ENCODE measurements at places on chromosomes 2 and 18.
A peak's percentile ranks its signal among the peaks of the same experiment; 100 is the strongest.

- no peak for DNase-seq
These were observed 255.5 kb downstream of the ETAA1 start for GRCh38 chr2:67652679-67653078.

- DNase-seq = no peak
These were observed 580.6 kb upstream of the VRK2 start for GRCh38 chr2:57465967-57466366.

GRCh38 chr2:174836377-174836994 is 72.2 kb upstream of the CHRNA1 start:
- DNase-seq = no peak

DNA sequence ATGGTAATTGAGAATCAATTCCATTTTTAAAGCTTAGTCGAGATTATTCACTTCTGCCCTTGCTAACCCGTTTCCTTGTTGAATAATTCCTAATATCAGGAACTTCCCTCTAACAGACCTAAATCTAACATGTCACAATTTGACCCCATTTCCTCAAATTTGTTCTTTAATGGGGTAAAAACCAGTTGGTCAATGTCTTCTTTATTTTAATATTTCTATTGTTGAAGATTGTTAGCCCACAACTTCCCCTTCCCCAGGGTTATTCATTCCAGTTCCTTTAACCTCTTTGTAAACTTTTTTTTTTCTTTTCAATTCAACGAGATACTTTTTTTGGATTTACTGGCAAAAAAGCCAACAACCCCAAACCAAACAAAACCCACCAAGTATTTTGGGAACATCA is 7.3 kb downstream of the TNFRSF11A start:
- DNase-seq = no peak

GRCh38 chr18:47175898-47176575 is at the start of gene IER3IP1:
Gene IER3IP1 (minus strand): TSS chr18:47176364. CDS start chr18:47176277, 87 bp downstream.
- DNase-seq = peak; percentile 44

DNA sequence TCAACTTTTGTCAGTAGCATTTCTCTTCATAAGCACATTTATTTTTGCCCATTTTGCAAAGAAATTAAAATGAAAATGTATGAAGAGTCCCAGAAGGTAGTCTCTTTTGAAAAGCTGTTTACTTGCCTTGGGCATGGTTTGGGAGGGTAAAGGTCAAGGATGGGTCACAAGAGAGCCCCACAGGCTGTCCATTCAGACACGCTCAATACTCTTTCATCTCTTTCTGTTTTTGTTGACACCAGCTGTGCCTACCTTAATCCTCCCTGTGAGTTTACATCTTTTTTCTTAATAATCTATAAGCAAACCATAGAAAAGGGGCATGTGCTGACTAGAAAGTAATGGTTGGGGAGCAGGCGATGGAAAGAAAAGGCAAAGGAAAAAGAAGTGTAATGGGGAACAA is 49.6 kb upstream of the KLF7 start:
- no peak for DNase-seq

DNA sequence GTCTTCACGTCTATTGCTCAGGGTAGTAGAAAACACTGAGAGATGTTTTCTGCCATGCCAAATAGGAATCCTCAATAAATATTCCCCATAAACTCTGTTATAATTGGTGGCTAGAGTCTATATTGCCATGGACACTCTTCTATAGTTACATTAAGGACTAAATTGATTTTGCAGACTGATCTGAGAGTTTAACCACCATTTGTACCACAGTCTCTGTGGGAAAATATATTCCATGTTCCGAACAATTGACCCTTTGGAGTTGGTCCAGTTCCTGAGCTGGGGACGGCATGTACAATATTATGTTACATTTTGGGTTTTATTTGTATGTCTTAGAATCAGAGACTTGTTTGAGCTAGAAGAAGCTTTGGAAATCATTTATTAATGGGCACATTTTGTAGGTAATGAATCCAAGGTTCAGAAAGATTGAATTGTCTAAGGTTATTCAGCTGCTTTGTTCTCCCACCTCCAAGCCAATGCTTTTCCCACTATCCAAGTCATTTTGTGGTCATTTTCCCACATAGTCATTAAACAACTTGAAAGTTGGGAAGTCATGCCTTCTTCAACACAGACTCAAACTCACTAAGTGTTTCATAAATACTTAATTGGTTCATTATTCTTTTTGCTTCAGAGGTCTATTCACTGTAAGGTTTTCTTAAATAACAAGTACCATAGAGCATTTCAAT is 5.1 kb upstream of the PPP1CB start:
- DNase-seq = no peak

DNA sequence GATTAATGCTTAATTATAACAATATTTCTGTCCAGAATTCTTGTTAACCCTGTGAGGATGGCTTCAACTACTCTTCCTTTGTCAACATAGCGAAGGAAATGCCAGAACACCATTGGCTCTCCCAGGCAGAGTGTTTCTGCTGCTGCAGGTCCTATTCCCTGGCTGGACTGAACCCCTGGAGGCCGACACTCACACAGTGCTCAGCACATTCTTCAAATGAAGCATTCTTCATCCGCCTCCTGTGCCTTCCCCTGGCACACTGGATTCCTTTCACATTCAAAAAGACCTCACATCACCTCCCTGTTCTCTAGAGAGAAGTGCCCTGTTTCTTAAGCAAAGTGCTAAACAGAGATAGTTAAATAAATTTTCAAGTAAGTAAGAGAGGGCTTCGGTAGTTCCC is 187.3 kb upstream of the MSH6 start:
- DNase-seq = no peak

- no peak for DNase-seq
These were observed 23.6 kb downstream of the ZBTB7C start for GRCh38 chr18:48385596-48385995.

- DNase-seq = no peak
These were observed 36.8 kb upstream of the ERCC3 start for GRCh38 chr2:127330753-127331152.

DNA sequence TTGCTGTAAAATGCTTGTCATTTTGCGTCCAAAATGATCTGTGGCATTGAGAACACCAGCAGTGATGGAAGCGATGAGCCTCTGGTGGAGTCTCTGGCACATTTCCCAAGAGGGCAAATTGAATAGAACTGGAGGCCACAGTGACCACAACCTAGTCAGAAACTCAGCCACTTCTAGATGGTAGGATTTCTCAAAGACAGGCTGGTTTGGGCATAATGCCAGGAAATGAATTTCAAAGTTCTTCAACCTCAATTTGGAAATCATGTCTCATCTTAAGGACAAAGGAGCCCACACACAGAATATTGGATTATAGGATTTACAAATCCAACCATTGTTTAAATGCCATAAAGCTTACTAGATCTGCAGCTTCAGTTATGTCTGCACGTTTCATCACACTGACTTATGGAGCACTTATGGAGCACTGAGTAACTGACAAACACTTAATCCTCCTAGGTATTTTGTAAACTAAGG is 132.1 kb downstream of the COL6A3 start:
- peak; percentile 20 for DNase-seq

DNA sequence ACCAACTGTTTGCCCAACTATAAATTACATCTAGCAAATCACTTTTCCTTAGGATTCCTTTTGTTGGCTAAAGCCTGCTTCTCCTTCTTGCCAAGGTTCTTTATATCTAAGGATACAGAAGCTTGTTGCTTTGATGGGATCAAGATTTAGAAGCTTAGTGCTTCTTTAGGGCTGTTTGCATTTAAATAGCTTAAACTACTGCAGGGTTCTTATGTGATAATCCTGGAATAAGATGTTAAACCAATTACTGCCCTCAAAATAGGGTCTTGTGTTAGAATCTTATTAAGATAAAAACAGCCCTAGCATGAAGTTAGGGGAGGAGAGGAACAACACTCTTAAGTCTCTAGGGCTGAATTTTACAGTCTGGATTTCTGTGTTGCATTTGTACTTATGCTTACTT is 64.2 kb downstream of the KIF5C start:
- peak; percentile 9 for DNase-seq

GRCh38 chr18:26721854-26722564 is 143.5 kb downstream of the AQP4 start:
- peak; percentile 9 for DNase-seq

GRCh38 chr18:21805771-21806366 is 65.3 kb downstream of the MIB1 start:
- no peak for DNase-seq

DNA sequence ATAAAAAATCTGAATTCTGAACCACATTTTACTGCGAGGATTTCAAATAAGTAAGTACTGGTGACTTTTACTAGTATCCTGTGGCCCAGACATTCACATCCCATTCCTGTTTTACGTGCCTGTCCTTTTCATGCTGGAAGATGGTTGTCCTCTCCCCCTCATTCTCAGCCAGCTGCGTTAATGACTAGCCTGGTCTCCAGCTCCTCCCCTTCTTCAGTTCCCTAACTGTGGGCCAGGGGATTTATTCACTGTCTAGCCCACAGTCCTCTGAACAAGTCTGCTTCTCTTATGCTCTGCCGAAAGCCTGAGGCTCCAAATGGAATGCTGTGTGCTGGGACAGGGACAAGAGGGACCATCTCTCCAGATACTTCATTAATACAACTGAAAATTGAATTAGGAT is 373.9 kb downstream of the PTPRM start:
- DNase-seq = no peak

- no peak for DNase-seq
These were observed 280.7 kb upstream of the ZC3H15 start for GRCh38 chr2:186205254-186205911.

DNA sequence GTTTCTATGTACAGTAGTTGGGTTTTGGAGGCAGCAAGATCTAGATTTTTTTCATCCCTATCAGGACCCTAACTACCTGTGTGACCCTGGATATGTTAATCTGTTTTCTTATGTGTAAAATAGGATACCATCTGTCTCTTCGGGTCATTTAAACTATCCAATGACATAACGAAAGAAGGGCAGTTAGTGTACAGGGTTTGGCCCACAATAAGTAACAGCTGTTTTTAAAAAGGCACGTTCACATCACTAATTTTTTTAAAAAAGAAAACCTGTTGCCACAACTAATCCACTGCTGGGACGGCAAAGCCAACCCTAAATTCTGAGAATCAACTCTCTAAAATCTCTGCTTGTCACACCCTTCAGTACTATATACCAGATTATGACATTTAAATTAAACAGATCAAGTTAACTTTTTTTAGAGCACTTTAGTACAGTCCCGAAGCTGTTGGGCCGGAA is 869 bp downstream of the USP40 start:
- peak; percentile 18 for DNase-seq

GRCh38 chr2:230666885-230667712 is 45.5 kb upstream of the CAB39 start:
- peak; percentile 87 for DNase-seq

DNA sequence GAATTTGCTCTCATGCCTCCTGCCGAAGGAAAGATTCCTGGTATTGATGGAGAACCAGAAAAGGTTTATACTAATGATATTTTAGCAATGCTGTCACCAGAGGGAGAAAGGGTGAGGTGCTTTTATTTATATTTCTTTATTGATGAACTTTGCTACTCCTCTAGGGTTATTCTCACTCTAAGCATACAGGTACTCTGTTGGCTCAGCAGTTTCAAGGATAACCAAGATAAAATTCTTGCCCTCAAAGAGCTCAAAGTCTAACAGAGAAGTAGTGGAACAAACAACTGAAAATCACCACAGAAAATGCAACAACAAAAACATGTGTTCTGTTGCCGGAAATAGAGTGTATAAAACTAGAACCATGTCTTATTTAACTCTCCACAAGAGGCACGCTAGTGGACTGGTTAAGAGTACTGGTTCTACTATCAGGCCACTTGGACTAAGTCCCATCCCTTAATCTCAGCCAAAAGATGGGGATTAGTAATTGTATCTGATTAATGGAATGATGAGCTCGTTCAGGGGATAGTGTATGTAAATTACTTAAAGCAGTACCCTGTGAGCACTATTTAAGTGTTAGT is 103.6 kb downstream of the DNAH6 start:
- peak; percentile 95 for DNase-seq

GRCh38 chr18:6785411-6785810 is 55.9 kb downstream of the ARHGAP28 start:
- no peak for DNase-seq

- no peak for DNase-seq
These were observed 89.7 kb downstream of the POLE4 start for GRCh38 chr2:75047992-75048625.

- no peak for DNase-seq
These were observed 143.8 kb downstream of the PIEZO2 start for GRCh38 chr18:11005528-11005927.

DNA sequence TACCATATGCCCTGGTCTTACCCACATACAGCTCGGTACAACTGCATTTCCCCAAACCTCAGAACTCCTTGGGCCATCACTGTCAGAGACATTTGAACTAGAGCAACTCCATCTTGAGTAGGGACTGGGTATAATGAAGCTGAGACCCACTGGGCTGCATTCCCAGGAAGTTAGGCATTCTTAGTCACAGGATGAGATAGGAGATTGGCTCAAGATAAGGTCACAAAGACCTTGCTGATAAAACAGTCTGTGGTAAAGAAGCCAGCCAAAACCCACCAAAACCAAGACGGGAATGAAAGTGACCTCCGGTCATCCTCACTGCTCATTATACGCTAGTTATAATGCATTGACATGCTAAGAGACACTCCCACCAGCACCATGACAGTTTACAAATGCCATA is 131.3 kb downstream of the PIK3C3 start:
- no peak for DNase-seq

DNA sequence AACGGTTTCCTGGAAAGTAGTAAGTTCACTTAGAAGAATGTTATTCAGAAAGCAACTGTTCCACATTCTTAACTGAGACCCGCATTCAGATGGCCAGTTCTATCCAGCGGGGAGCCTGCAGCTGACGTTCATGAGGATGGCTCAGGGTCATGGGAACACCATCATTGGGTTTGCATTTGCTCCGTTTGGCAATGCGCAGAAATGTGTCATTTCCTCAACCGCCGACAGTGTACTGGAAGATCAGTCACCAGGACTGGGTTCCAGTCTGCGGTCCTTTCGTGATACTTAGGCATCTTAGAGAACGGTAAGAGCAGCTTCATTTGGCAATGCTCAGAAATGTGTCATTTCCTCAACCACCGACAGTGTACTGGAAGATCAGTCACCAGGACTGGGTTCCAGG is 104.0 kb downstream of the DNER start:
- DNase-seq = no peak

- DNase-seq = no peak
These were observed 8.0 kb downstream of the RNF125 start for GRCh38 chr18:32026491-32027086.

- peak; percentile 2 for DNase-seq
These were observed 1.5 kb downstream of the DSEL start for GRCh38 chr18:67514901-67515540.

DNA sequence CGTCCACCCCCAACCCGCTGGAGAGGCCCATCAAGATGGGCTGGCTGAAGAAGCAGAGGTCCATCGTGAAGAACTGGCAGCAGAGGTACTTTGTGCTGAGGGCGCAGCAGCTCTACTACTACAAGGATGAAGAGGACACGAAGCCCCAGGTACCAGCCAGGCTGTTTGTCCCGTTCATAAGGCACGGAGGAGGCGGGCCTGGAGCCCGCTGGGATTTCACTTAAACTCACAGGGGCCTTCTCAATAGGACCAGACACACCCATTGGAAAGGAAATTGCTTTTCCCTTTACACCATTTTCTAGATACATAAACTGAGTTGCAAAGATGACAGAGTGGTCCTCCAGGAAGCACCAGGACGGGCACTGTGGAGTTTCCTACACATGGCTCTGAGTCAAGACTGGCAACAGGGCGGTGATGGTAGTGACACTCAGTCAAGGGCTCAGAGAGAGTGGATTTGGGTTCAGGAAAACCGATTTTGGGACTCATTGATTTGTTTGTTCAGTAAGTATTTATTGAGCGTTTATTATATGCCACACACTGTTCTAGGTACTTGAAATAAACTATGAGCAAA is 40.7 kb downstream of the ARHGAP25 start:
- no peak for DNase-seq

- DNase-seq = peak; percentile 60
These were observed 785.0 kb downstream of the CNTNAP5 start for GRCh38 chr2:124810132-124810531.

GRCh38 chr2:200306196-200306930 is at the start of gene SPATS2L:
Gene SPATS2L (plus strand): TSS chr2:200306693. CDS start chr2:200389245, 82,552 bp downstream.
- peak; percentile 58 for DNase-seq
